ENCODE measurements at places on chromosomes 4 and X.

DNA sequence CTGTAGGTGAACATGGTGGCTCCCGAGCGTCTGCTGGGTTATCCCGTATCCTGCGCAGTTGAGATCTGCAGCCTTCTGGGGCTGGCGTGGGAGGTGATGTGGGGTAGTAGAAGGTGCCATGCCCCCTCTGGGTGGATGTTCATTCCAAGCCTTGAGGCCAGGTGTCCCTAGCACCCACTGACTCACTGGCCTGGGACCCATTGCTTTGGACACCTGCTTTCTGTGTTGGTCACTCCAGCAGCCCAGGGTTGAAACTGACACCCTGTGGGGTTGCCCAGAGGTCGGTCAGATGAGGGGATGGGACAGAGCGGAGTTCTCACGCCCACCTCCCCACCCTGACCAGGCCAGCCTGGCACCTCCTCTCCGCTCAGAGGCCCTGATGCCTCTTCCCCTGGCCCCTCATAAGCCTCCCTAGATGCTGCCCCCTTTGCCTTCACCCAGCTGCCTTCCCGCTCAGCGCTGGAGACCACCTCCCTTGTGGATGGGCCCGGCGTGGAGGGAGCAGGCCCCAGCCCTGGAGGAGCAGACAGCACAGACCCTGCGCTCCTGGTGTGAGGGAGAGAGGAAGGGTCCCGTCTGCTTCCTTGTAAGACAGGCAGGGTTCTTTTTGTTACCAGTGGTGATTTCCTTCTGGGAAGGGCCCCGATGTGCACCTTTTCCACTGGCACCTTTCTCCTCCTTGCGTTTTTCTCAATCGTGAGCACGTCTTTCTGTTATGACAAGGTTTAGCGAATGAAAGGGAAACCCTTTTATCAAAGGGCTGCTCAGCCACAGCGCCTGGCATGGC is 2.0 kb downstream of the DOK7 start:
- DNase-seq: no peak

GRCh38 chr4:85837439-85837733 is 362.4 kb downstream of the ARHGAP24 start:
- DNase-seq: no peak

GRCh38 chr4:171929477-171929876 is 116.3 kb downstream of the GALNTL6 start:
- no peak for DNase-seq

DNA sequence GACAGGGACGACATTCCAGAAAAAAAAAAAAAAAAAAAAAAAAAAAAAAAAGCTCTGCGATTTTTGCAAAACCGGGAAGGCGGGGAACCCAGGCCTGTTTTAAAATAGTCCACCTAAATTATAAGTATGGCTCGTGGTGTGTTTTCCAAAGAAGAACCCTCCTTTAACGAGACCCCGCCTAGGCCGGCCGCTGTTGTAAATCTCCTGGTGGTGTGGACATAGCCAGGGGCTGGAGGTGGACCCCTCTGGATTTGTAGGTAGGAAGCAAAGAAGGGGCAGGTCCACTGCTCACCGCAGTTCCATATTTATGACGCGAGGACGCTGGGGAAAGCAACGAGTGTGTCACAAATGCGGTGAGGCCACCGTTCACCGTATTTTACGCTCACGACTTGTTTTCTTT is 94.0 kb upstream of the SHOX start:
- DNase-seq: no peak

DNA sequence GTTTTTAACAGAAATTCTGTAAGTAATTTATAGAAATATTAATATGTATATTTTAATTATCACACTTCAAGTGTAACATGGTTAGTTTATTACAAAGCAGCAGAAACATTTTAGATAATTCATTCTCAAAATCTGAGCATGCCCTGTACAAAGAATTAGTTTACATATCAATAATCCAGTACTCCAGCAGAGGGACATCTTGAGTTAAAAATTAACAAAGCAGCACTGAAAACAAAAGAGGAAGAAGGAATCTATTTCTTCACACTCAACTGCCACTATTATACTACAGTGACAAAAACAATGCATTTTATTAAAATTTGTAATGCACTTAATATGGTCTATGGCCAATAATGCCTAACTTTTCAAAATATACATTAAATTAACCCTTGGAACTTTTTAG is 179.1 kb upstream of the KLHL4 start:
- DNase-seq: no peak

- no peak for DNase-seq
Observed at GRCh38 chr4:52748432-52748831, 2.8 kb downstream of the ERVMER34-1 start.

DNA sequence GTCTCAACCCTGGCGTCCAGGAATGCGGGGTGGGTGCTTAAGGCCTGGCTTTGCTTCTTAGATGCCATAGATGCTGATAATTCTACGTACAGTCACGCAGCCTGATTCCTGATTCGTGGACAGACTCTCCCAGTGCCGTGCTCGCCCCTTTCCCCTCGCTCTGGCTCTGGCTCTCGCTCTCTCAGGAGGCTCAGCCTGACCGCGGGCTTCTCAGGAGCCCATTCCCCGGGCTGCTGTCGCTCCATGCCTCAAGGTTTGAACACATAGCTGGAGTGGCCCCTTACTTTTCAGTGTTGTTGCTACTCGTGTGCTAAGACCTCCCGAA is 59.2 kb upstream of the ZC4H2 start:
- DNase-seq: no peak
